ENCODE measurements at places on chromosomes 12 and 14.

GRCh38 chr12:78146365-78146772, 315.7 kb downstream of the NAV3 start:
- DNase-seq = no peak

DNA sequence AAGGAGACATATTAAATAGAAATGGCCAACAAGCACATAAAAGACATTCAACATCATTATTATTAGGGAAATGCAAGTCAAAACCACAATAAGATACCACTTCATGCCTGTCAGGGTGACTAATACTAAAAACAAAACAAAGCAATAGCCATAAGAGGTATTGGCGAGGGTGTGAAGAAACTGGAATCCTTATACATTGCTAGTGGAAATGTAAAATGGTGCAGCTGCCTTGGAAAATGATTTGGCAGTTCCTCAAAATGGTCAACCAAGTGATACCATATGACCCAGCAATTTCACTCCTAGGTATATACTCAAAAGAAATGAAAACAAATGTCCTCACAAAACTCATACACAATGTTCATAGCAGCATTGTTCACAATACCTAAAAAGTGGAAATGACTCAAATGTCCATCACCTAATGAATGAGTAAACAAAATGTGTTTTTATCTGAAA, 27.0 kb downstream of the GPR135 start:
- no peak for DNase-seq

DNA sequence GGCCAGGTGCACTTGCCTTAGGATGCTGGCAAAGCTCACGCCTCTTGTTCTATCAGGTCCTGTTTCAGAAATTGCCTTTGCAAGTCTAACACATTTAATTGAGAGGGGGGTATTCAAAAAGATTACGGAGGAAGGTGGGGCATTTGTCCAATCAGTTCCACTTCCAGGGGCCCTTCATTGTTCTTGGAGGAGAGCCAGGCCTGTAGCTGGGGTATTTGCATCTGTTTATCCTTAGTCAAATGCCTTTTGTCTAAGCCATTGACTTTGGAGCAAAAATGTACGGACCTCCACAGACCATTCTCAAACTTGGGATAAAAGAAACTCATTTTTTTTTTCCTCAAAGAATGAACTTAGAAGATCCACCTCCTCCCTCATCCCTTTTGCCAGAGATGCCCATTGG, 582.0 kb downstream of the BCL11B start:
- no peak for DNase-seq

GRCh38 chr12:64175254-64175945, 46.7 kb downstream of the KICS2 start:
- no peak for DNase-seq

DNA sequence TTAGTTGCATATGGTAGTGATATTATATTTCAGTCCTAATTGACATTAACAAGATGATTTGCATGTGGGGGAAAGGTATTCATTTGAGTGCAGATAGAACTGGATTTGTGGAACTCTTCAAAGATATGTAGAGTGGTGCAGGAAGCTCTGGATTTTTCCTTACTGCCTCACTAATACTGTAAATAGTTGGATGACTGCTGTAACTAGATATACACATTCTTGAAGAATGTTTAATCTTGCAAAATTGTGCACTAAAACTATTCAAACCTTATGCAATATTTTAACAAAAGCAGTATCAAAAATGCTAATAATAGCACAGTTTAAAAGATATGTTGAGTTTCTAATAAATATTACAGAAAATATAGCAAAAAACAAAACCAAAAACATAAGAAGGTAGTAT, 43.1 kb upstream of the ATF7IP start:
- no peak for DNase-seq

DNA sequence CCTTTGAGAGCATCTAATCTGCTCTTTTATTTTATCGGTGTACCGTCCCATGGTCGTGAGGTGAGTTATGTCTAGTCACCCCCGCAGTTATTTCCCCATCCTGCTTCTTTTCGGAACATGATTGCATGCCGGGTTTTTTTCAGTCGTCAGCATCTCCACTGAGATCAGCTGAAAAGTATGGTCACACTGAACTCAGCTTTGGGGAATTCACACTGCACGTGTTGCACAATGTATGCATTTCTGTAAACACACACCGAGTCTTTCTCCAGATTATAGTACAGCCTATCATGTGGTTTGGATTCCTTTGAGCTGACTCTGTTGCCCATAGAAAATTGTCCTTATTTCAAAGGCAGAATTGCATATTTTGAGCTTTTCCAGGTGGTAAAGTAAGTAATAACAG, 24.6 kb downstream of the PLXNC1 start:
- DNase-seq = no peak

DNA sequence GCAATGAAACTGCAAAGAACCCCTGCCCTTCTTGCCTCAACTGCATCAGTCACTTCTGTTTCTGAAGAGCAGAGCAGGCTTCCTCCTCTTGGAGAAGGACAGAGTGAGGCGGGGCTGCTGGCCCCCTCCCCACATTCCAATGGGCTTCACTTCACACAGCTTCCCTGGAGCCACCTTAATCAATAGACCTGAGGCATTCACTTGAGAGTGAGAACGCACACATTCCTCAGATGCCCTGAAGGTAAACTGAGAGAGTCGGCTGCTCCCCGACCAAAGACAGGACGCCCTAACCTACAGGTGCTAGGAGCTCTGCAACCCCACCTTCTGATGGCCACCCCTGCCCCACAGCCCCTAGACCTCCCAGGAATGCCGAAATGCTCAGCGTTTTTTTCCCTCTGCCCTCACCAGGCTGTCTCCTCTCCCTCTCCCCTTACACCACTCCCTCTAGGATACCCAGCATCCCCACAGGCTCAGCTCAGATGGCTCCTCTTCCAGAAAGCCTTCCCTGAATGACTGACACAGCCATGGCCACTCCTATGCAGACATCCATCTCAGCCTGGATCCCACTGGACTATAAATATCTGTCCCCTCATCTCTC, 31.1 kb downstream of the SYNE3 start:
- no peak for DNase-seq

- no peak for DNase-seq
Observed at GRCh38 chr14:60599727-60600126, 49.5 kb downstream of the SIX1 start.

DNA sequence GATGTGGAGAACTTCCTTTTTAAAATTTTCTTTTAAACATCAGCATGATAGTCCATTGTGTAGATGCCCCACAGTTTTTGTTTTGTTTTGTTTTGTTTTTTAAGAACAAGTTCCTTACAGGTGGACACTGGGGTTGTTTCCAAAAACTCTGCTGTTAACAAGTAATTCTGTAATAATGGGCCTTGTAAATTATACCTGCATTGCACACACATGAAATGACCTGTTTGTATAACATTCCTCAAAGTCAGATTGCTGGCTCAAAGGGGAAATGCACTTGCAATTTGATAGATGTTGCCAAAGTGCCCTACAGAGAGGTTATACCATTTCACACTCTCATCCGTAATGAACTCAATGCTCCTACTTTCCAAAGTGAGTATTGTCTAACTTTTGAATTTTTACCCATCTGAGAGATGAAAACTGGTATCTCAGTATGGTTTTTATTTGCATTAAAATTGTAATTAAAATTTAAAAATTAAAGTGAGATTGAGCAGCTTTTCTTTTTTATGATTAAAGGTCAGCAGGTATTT, 89.2 kb downstream of the SPPL3 start:
- no peak for DNase-seq

DNA sequence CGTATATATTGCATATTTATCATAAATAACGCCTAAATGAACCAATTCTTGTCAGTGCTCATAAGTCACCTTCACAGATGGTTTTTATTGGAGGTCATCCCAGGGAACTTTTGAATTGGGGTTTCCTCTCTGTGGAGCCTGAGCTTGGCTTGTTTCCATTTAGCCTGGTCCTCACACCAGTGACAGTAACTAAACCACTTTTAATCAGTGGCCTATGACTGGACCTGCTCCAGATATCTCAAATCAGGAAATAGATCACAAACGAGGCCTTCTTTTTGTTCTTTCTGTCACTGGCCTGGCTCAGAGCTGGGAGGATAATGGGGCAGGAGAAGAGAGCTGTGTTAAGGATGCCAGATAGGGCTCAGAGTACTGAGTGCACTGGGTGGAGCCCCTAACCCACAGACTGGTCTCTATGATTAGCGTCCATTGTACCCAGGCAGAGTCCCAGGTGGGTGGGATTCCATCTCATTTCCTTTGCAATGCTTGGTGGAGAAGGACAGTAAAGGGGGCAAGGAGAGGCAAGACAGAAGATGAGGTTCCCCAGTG, 92.4 kb downstream of the NUAK1 start:
- no peak for DNase-seq

- no peak for DNase-seq
Observed at GRCh38 chr14:63616015-63616414, 25.7 kb downstream of the WDR89 start.

- no peak for DNase-seq
Observed at GRCh38 chr12:21539797-21540196, 13.7 kb downstream of the SPX start.

DNA sequence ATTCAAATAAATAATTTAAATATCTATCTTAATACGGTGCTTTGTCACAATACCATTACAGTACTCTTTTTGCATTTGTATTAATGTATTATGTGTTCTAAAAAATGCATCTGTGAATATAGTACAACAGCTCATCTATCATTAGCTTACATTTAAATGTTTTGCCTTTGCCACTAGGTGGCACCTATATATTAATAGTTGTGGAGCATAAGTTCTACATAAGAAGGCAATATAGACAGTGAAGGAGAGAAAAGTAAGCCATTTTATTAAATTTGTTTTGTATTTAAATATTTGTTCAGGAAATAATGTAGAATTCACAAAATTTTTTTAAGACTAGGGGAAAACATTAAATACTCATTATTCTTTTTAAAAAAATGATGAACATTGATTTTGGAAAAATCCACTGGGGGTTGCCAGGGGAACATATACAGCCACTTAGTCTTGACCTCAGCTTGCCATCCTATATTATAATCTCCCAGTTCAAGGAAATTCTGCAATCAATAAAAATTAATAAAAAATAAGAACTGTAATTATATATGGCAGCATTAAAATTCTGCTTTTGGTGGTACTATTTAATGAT, 9.8 kb downstream of the CCER1 start:
- DNase-seq = no peak

- no peak for DNase-seq
Observed at GRCh38 chr12:69331909-69332684, 16.1 kb upstream of the LYZ start.

DNA sequence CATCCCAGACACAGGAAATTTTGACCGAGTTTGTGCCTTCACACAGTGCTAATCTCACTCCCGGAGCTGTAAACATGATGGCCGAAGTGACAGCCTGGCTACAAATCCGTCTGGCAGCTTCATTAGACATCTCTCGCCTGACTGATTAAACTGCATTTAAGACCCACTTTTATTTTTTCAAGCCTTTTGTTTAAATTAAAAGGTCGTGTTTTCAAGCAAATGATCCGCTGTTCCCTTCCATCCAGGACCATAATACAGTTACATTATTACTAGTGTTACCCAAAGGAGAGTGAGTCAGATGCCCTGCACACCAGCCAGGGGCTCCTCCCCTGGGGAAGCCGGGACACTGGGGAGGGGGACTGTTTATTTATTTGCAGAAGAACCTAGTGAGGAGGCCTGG, 200.2 kb downstream of the EXOC5 start:
- DNase-seq = no peak

DNA sequence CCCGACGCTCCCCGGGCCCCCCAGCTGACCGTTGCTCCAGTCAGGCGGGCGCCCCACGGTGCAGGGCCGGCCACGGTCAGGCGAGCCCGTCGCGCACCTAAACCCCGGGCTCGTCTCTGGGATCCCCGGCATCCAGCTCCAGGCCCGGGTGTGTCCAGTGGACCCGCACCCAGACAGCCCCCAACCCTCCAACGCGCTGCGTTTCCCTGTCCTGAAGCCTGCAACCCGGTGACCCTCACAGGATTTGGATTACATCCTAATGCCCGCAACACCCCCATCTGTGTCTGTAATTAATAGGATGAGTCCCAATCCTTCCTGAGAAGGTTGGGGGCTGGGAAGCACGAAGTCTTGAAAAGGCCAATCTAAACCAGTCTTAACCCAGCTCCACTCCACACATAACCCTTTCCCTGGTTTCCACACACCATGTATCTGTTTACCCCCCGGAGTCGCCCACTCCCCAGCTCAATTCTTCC, 10.4 kb downstream of the CPNE6 start:
- no peak for DNase-seq

DNA sequence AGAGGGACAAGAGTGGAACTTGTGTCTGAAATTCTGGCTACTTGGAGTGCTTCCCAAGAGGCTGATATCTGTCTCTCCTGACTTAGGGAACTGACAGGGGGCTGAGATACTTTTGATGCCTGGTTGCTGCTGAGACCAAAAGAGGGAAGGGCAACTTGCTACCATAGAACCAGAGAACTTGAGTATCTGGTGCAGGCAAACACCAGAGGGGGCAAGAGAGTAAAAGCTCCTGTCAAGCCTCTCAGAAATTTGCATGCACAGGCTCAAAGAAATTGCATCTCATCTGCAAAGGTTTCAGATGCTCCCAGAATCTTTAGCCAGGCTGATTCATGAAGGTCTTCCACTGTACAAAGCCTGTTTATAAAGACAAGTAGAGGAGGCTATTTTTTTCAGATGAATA, 391.3 kb upstream of the FOXG1 start:
- DNase-seq = no peak

DNA sequence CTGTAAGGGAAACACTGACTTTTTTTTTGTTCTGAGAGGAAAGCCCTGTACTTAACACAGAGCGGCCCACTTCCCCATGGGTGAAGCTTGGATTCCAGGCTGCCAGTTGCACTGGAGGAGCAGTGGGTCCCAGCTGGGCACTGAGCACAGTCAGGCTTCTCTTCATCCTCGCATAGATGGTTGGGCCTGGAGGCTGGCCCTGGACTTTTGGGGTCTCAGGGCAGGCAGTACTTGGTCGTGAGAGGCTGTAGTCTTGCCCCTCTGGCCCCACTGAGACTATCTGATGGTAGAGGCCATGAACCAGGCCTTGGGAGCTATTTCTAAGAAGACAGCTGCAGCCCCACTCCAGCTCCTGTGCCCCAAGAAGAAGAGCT, 6.2 kb upstream of the LHX5 start:
- no peak for DNase-seq

DNA sequence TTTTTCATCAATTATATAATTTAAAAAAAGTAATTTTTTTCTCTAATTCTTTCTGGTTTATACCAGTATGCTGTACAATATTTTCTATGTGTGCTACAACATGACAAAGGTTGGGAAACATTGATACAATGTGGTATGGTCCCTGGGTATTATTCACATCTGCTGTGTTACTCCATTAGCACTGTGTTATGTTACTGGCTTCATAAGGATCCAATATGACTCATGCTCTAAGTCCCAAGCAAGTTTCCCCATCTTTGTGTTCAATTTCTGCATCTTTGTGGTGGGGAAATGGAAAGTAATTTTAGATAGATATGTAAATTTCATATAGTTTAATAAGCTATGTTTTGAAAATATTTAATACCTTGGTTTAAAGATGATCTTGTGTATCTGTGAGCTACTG, 35.8 kb downstream of the FBXO33 start:
- no peak for DNase-seq
